ENCODE measurements at places on chromosomes 16 and 17.

DNA sequence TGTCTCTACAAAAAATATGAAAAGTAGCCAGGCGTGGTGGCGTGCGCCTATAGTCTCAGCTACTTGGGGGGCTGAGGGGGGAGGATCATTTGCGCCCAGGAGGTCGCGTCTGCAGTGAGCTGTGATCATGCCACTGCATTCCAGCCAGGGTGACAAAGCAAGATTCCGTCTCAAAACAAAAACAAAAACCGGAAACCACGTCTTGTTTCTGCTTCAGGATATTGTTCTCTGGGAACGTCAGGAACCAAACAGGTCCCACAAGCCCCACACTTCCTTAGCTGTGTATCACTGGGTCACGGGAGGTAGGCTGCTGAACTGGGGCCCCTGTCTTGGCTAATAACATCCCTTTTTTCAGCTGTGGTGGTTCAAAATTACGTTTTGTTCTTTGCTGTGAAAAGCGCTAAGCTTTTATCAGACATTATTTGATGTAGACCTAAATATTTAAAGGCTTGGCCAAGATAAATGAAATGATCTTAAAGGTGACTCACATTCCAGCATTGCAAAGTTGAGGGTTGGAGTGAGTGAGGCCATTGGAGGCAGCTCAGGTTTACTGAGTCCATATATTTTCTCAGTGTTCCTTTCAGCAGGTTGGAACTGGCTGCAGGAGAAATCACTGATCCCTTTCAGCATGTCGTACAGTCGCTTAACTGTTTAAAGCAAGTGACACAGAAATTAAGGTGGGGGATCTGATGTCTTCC is 16.4 kb upstream of the SEC14L1 start:
- DNase-seq, result no peak

- DNase-seq, result no peak
Observed at GRCh38 chr16:4270091-4270490, 2.7 kb downstream of the TFAP4 start.

DNA sequence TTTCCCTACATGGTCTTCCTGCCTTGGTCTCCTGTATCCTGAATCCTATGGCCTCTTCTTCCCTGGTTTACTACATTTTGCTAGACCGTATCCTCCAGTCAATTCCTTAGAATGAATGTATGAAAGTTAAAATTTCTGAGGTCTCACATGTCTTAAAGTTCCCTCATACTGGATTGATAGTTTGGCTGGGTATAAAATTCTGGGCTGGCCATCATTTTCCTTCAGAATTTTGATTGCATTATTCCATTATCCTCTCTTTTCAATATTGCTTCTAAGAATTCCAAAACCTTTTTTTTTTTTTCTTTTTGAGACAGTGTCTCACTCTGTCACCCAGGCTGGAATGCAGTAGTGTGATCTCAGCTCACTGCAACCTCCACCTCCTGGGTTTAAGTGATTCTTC is 10.8 kb downstream of the NOD2 start:
- DNase-seq, result no peak

DNA sequence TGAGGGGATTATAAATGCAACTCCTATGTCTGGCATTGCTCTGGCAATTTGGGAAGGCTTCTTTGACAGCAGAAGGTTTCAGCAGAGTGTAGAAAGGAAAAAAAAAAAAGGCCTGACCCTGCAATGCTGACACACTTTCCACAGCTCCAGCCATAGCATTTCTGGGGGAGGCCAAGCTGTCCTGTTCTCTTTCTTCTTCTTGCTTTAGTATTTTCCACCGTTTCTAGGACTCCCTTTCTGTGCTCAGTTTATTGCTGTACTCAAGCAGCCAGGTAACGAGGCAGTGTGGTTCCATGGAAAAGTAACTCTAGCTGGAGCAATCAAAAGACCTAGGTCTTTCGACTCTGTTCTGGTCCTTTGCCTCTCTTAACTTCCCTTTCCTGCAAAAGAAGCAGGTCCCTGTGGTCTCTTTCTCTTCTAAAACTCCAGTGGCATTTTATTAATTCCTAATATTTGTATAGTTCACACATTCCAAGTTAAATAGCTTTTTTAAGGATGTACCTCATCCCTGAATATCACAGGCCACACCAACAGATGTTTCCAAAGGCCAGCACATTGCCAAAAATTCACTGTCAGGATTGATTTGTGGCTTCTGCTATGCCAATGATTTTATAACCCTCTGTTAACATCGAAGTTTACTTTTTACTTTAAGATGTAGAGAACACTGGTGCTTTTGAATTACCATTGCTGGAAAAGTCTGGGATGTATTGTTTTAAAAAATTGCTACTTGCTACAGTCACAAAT is 90.3 kb upstream of the BCAR1 start:
- no peak for DNase-seq

DNA sequence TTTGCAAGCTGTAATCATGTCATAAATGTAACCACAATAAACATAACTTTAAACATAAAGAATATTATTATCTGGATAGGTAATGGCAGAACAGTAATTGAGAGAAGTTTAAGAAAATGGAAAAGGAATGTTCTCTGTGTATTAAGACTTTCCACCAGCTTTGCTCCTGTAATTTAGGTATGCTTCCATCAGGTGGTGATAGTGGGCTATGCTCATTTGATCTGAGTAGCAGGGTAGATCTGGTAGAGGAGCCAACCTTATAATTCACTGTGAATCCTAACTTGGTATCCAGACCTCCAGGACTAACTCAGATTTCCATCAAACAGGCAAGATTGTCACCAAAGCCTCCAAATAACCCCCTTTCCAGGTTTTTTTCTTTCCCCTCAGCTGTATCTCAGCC is 137.9 kb upstream of the ZKSCAN2 start:
- no peak for DNase-seq

- DNase-seq, result no peak
Observed at GRCh38 chr16:55515111-55515510, 6.2 kb downstream of the LPCAT2 start.

- no peak for DNase-seq
Observed at GRCh38 chr17:58969612-58970011, 137.1 kb downstream of the TRIM37 start.

DNA sequence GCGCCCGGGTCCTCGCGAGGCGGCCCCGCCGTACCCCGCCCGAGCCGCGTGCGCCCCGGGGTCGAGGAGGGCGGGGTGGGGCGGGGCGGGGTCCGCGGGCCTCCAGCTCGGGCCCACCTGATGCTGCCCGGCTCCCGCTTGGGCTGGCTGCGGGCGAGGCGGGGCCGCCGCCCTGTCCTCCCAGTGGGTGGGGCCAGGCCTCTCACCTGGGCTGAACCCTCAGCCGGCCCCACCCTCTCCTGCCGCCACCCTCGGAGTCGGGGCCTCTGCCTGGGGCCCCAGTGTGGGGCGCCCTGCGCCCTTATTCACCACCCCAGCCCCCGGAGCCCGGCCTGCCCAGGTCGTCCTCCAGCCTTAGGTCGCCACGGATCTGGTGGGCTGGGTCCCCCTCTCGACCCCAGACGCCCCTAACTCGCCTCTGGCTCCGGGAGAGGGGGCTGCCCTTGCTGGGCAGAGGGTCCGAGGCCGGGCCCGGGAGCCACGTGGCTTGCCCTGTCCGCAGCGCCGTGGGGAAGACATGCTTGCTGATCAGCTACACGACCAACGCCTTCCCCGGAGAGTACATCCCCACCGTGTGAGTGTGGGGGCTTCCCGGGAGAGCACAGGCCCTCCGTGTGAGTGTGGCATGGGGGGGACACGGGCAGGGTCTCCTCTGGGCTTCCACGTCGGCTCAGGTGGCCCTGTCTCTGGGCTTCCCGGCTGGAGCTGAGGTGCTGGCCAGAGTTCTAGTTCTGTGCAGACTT is 578 bp downstream of the RAC3 start:
- no peak for DNase-seq

DNA sequence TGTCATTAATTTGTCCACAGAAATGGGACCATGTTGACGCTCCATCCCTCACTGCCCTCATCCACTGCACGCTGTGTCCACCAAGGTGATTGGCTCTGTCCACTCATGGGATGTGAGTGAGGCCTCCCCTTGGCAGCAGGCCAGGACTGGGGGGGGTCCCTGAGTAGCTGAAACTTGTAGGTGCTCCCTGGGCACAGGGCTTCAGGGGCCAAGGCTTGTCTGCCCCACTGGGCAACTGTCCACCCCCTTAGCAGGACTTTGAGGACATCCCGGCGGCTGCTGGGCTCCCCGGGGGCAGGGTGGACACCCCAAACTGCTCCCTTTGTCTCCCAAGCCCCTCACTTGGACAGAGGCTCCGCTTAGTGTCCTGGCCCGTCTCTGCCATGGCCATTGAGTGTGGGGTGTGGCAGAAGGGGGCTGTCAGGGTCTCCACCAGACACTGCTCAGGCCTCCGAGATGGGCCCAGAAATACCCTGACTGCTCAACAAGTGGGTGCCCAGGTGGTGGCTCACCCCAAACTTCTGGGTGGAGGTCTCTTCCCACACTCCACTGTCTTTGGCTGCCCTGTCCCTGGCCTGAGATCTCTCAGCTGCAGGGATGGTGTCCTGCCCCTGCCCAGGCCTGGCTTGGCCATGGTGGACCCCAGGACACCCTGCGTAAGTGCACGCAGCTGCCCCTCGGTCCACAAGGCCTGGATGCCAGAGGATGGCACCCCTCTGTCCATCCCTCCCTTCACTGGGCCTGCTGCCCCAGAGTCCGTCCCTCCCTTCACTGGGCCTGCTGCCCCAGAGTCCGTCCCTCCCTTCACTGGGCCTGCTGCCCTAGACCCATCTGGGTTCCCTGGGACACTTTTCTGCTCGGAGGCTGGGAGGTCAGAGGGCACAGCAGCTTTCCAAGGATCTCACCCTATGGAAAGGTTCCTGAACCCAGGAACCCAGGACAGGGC is 2.9 kb upstream of the RAB40C start:
- DNase-seq, result no peak

DNA sequence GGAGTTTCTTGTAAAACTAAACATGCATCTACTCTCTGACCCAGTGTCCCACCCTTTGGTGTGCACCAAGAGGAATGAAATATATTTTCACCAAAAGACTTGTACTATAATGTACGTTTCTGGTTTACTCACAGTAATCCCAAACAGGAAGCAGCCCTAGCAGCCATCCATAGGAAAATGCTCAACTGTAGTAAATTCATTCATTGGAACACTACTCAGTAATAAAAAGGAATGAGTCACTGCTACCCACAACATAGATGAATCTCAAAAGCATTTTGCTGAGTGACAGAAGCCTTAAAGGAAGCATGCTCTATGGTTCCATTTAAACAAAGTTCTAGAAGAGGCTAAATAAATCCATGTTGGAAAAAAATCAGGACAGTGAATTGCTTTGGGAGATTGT is 37.6 kb upstream of the DHRS7B start:
- DNase-seq, result no peak
